NCI-H460 (cell line): ENCODE measurements at places on chromosomes 5 and 9. TPM values are rescaled to one million over a fixed set of nuclear protein-coding genes. Genes with fewer than 3 reads are reported as not detected.
A peak's percentile ranks its signal among the peaks of the same experiment; 100 is the strongest.

GRCh38 chr5:150112201-150113046 lies 26.1 kb upstream of the CSF1R start:
- DNase-seq: no peak

- DNase-seq: no peak
These were observed 87.2 kb downstream of the TMEM232 start for GRCh38 chr5:110638970-110639902.

GRCh38 chr5:35921930-35922329 lies 16.5 kb downstream of the CAPSL start:
- no peak for DNase-seq

DNA sequence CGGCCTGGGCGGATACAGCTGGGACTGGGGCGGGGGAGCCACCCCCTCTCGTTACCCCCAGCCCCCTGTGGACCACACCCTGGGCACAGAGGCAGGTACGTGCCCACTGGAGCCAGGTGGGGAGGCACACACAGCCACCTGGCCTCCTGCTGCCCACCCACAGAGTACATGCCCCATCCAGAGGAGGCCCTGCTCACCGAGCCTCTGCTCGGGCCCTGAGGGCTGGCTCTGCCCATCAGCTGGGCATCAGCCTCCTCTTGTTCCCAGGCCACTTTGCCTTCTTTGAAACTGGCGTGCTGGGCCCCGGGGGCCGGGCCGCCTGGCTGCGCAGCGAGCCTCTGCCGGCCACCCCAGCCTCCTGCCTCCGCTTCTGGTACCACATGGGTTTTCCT lies 6.3 kb downstream of the MAMDC4 start:
- no peak for DNase-seq

The ADAMTS19 gene
- total RNA-seq: not detected in 2 replicates

- no peak for DNase-seq
These were observed 8.9 kb downstream of the RNF44 start for GRCh38 chr5:176528301-176528700.

DNA sequence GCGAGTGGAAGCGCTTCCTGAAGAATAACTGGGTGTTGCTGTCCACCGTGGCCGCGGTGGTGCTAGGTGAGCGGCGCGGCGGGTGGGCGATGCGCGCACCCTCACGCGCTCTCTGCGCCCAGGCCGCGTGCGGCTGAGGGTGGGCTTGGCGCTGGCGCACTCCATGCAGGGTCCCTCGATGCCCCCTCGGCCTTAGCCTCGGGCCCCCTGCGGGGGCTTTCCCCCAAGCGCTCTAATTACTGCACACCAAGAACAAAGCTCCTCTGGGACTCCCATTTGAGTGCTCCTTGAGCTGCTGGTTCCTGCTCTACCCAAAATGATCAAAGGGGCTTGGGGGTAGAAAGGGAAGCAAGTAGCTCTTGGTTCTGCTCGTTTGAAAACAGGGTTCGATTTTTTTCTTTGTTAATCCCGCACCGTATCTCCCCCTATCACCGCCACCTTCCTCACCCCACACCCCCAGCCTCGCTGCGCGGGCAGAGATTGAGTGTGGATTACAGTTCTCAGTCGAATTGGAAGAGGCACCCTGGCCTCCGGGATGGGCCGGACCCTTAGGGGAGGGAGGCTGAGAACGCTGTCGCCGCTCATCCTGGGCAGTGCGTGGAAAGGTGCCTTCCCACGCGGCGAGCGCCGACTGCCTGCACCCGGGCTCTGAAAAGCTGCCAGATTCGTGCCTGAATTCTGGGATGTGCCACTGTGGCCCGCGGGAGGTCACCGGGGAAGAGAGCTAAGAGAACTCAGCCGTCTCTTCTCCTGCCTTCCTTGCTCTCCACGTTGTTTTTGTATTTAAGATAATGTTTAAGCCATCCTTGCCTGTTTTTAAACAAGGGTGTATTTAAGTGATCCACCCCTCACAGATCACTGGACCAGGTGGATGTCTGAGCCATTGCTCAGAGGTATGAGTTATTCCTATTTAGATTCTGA lies 697 bp downstream of the SLC1A1 start:
- no peak for DNase-seq

The CXCL14 gene
- 0.12 and 0.26 TPM in 2 replicates for total RNA-seq

The GABRA1 gene
- not detected in 2 replicates for total RNA-seq

DNA sequence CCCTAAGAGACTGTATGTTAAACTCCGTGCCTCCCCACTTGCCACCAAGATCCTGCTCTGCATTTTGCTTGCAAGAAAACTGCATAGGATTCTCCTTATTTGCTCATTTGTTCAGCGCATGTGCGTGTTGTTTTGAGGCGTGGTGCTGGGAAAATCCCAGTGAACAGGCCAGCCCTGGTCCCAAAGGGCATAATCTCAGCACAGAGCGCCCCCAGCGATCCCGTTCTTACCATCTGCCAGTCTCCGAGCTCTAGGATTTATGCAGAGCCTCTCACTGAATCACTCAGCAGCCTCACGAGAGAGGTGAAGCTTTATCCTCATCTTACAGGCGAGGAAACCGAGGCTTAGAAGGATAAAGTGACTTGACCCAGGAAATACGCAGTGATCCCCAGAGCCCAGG lies 11.5 kb downstream of the PRRX2 start:
- DNase-seq: peak; percentile 47

The ANKDD1B gene
- total RNA-seq: 0.17 TPM in 1 of 2 replicates, not detected in the other
